ENCODE measurements at places on chromosomes 16 and 17.

DNA sequence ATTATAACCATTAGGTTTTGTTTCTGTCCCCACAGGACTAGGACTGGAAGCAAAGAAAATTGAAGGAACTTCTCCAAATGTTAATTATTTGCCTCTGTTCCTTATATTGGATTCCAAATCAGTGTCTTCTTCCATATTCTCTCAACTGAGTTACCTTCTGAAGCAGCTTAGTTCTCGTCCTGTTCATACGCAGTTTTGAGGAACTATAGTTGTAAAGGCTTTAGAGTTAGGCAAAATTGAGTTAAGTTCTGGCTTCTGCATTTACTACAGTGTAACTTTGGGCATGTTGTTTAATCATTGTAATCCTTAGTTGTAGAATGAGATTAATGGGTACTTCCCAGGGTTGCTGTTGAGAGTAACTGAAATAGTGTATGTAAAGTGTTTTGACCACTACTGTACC lies 11.2 kb downstream of the CBFB start:
- ATAC-seq = no peak

DNA sequence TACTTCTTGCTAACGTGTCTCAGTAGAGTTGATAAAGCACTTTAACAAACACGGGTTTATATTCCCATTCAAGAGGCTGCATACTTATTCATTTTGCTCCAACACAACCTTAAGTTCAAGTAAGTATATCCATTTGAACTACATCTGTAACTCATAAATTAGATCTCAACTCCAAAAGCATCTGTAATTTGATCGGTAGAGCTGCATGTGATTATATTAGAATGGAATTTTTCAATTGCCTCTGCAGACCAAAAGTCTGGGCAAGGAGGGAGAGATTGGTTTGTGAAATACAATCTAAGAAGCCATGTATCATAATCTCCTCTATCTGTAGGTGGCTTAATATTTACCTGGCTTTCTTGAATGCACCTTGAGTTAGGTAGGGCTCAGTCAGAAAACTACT lies 371.0 kb downstream of the RBFOX1 start:
- ATAC-seq = no peak

GRCh38 chr17:8149419-8150193 lies 2.6 kb downstream of the PER1 start:
- no peak for ATAC-seq

GRCh38 chr17:79969906-79970305 lies 65.8 kb downstream of the TBC1D16 start:
- ATAC-seq = no peak

DNA sequence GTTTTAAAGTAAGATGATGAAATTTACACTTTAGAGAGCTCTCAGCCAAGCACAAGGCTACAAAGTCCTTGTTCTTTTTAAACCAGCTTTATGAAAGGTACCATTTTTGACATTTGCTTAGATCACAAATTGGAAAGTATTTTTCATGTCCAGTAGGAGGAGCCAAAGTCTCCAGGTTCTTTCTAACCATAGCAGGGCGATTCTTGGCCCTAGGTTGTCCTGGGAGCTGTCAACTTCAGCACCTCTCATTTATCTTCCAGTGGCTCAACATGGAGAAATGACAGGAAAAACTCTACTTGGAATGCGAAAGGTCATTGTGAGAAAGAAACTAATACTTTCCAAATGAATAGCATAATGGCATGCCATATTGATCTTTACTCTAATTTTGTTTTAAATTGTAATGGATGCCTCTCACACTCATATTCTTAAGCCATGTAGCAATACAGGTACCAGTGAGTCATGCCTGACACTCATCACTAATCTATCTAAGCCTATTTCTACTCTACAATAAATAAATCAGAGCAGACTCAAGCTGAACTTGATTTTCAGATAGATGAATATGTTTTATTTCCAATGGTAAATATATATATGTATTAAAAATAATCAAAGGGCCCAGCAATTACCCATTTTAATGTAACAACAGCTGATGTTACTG lies 919.1 kb upstream of the EEF2KMT start:
- ATAC-seq = no peak

- ATAC-seq = no peak
Observed at GRCh38 chr16:48539485-48540221, 70.3 kb downstream of the N4BP1 start.

DNA sequence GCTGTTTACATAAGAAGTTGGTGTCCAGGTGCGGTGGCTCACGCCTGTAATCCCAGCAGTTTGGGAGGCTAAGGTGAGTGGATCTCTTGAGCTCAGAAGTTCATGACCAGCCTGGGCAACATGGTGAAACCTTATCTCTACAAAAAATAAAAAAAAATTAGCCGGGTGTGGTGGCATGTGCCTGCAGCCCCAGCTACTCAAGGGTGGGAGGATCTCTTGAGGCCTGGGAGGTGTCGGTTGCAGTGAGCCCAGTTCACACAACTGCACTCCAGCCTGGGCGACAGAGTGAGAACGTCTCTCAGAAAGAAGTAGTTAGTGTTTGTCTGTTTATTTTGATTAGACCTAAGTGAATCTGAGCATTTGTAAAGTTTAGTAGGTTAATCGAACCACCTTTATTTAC lies 12.8 kb downstream of the DDX19A start:
- ATAC-seq = peak; percentile 69

All from motor neuron (in vitro differentiated cells).